ENCODE measurements at places on chromosomes 6 and 20. TPM values are rescaled to one million over a fixed set of nuclear protein-coding genes. Genes with fewer than 3 reads are reported as not detected.

Gene SLC17A3
- total RNA-seq, result not detected

Gene BIRC7
- not detected for total RNA-seq

Gene VGLL2
- total RNA-seq, result not detected

Gene LST1
- 12.9 TPM for total RNA-seq

Gene VNN1
- total RNA-seq, result not detected

Gene EYS
- not detected for total RNA-seq

Gene OPRM1
- not detected for total RNA-seq

Gene TFAP2A
- not detected for total RNA-seq

Gene TNFRSF6B
- not detected for total RNA-seq

Gene TXLNB
- total RNA-seq, result 0.47 TPM

Gene DDAH2
- 13.6 TPM for total RNA-seq

Gene TRIM26
- total RNA-seq, result 75.1 TPM

Gene MEP1A
- not detected for total RNA-seq

Gene ZSCAN9
- total RNA-seq, result 0.91 TPM

Gene BPIFB4
- total RNA-seq, result not detected

Gene ETV7
- total RNA-seq, result 6.3 TPM

Gene GLP1R
- not detected for total RNA-seq

Gene GSTA1
- not detected for total RNA-seq

Gene OR2H2
- total RNA-seq, result not detected

Gene LTV1
- 24.2 TPM for total RNA-seq

Gene SULF2
- not detected for total RNA-seq

Gene RAD21L1
- total RNA-seq, result not detected

Gene PHACTR1
- 1.6 TPM for total RNA-seq

Gene CST7
- total RNA-seq, result 30.7 TPM

Gene SYCP2
- total RNA-seq, result 9.1 TPM

Gene FABP7
- not detected for total RNA-seq

Gene TAAR6
- not detected for total RNA-seq

Gene RIMS1
- total RNA-seq, result not detected

Gene ZSCAN23
- 0.69 TPM for total RNA-seq

Measured in CD4-positive, CD25-positive, alpha-beta regulatory T cell (primary cell).